ENCODE measurements at places on chromosomes 11 and 22.

- no peak for DNase-seq
Measured at GRCh38 chr11:69003301-69003865, 9.7 kb downstream of the MRGPRF start.

DNA sequence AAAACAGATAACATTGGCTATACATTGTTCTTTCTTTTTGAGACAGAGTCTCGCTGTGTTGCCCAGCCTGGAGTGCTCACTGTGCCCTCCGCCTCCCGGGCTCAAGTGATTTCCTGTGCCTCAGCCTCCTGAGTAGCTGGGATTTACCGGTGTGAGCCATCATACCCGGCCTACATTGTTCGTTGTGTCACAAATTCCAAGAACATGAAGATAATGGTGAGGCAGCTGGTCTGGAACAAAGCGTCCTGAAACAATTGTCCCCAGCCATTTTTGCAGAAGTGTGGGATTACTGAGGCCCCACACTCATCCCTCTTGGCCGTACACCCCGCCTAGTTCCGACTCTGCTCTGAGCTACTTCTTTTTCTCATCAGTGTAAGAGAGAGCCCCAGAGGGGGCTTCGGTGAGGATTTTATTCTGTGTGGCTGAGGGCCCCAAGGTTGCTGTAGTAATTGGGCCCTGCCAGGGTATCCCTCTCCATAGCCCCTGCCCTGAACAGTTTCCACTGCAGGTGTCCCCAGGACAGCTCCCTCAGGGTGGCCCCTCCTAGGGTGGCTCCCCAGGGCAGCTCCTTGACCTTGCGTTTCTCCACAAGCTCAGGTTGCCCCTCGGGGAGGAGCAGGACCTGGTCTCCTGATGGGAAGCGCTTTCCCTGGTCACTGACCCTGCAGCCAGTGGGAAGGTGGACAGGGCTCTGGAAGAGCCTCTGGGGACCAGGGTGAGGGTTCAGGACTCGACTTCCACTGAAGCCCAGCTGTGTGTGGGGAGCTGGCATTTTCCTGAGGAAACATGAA lies 13.1 kb upstream of the ARSA start:
- no peak for DNase-seq

DNA sequence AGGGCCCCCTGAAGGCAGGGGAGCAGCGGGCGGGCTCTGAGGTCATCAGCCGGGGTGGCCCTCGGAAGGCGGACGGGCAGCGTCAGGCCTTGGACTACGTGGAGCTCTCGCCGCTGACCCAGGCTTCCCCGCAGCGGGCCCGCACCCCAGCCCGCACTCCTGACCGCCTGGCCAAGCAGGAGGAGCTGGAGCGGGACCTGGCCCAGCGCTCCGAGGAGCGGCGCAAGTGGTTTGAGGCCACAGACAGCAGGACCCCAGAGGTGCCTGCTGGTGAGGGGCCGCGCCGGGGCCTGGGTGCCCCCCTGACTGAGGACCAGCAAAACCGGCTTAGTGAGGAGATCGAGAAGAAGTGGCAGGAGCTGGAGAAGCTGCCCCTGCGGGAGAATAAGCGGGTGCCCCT lies 50.1 kb upstream of the GCAT start:
- no peak for DNase-seq

GRCh38 chr11:58625086-58625485 lies 2.6 kb downstream of the CNTF start:
- DNase-seq: no peak

GRCh38 chr11:107679255-107680024 lies 32.4 kb downstream of the SLN start:
- no peak for DNase-seq

All from suppressor macrophage (primary cell).